ENCODE measurements at places on chromosomes 4 and X. TPM values are rescaled to one million over a fixed set of nuclear protein-coding genes. Genes with fewer than 3 reads are reported as not detected.

Gene SFRP2
- not detected for total RNA-seq

Gene TAPT1
- 52.7 TPM for total RNA-seq

Gene CC2D2A
- total RNA-seq: 0.78 TPM

Gene SPATA4
- not detected for total RNA-seq

Gene CENPVL2
- total RNA-seq: not detected

Gene ARMCX1
- total RNA-seq: 0.31 TPM

Gene GDPD2
- total RNA-seq: not detected

Gene KIAA1210
- total RNA-seq: not detected

Gene FAM149A
- total RNA-seq: 0.33 TPM

Gene TMSB15B
- total RNA-seq: 10.3 TPM

Gene MSANTD1
- 2.2 TPM for total RNA-seq

Gene NR0B1
- total RNA-seq: not detected

Gene NLGN3
- total RNA-seq: 4.0 TPM

Gene SSX4
- total RNA-seq: not detected

Gene GPR143
- total RNA-seq: not detected

Gene ADH7
- total RNA-seq: not detected

- no peaks in the 10 kb centered on the region for H3K27me3 ChIP-seq
- H3K4me1 ChIP-seq: peaks cover 18% of the 10 kb centered on the region
- H3K27ac ChIP-seq: peak overlapping the region; percentile 80
- peak; percentile 68 for DNase-seq
- H3K4me3 ChIP-seq: peak overlapping the region; percentile 98
- H3K36me3 ChIP-seq: no peaks in the 10 kb centered on the region
Observed at GRCh38 chr4:87219632-87220093, 755 bp downstream of the KLHL8 start.

GRCh38 chr4:86416081-86416480, 56.2 kb upstream of the MAPK10 start:
- DNase-seq: no peak
- H3K4me3 ChIP-seq: no peak overlapping the region

- H3K4me3 ChIP-seq: no peak overlapping the region
- H3K4me1 ChIP-seq: no peaks in the 10 kb centered on the region
- no peaks in the 10 kb centered on the region for H3K36me3 ChIP-seq
- no peaks in the 10 kb centered on the region for H3K27me3 ChIP-seq
- DNase-seq: no peak
Observed at GRCh38 chrX:152245213-152245612, 106.8 kb upstream of the MAGEA10 start.

DNA sequence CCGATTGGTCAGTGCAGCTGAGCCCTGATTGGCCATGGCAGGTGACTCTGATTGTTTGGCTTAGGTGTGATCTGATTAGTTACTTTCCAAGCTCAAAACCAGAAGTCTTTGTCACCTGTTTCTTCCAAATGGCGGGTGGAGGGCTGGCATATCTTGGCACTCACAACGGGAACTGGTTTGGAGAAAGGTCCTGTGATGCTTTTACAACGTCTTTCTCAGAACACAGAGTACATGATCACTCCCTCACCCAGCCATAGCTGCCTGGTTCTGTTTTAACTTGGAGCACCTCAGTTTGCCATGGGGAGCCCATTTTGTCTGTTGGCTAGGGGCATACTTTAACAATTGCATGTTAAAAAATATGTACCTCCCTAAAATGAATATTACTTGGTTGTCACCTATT, 13.0 kb upstream of the XK start:
- no peak overlapping the region for H3K4me3 ChIP-seq
- H3K36me3 ChIP-seq: no peaks in the 10 kb centered on the region
- H3K27ac ChIP-seq: no peak overlapping the region
- H3K4me1 ChIP-seq: no peaks in the 10 kb centered on the region
- no peaks in the 10 kb centered on the region for H3K27me3 ChIP-seq

GRCh38 chr4:183959319-183960045, 54.4 kb downstream of the STOX2 start:
- H3K4me1 ChIP-seq: no peaks in the 10 kb centered on the region
- no peak for DNase-seq
- H3K27me3 ChIP-seq: no peaks in the 10 kb centered on the region
- no peak overlapping the region for H3K27ac ChIP-seq
- no peaks in the 10 kb centered on the region for H3K36me3 ChIP-seq

DNA sequence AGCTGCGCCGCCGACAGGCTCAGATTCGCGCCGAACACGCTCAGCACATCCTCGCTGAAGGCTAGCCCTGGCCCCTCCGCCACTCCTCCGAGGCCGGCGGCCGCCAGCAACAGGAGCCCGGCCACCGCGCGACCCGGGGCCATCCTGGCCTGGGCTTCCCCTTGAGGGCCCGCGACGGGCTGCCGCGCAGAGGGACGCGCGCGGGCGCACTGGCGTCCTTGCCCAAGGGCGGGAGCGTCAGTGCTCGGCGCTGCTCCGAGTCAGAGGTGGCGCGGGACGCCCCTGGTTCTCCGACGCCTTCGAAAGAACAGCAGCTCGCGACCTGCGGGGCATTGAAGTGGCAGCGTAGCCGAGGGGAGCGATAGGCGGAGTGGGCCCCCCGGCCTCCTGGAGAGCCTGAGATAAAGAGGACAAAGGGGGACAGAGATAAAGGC, 745 bp downstream of the SLC39A8 start:
- no peaks in the 10 kb centered on the region for H3K27me3 ChIP-seq
- H3K4me3 ChIP-seq: peak overlapping the region; percentile 83
- peaks cover 7% of the 10 kb centered on the region for H3K4me1 ChIP-seq
- peak overlapping the region; percentile 92 for H3K27ac ChIP-seq

GRCh38 chr4:27082776-27083175, 222.1 kb downstream of the STIM2 start:
- no peak overlapping the region for H3K27ac ChIP-seq
- H3K27me3 ChIP-seq: peaks cover 17% of the 10 kb centered on the region
- no peak for DNase-seq
- peaks cover 8% of the 10 kb centered on the region for H3K4me1 ChIP-seq
- no peaks in the 10 kb centered on the region for H3K36me3 ChIP-seq
- H3K4me3 ChIP-seq: no peak overlapping the region

DNA sequence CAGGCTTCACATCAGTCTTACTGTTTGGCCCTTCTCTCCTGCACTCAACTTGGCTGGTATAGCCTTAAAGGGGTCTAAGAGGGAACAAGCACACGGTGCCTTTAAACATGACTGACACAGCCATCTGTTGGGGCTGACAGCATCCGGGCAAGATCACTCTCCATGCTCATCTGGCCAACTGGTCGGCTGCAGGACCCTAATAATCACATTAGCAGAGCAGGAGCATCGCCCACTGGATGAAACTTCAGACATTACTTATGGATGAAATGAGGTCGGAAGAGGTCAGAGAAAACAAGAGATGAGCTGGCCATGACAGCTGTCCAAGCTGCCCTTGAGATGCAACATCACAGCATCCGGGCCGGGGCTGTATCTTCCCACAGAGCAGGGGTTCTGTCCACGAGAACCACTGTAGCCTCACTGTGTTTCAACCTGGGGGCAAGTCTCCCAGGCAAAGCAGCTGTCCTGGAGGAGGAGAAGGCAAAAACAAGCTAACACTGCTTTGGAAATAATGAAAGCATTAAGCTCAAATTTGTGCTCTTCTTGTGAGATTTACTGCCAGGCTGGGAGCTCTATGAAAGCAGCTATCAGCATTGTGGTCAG, 94.4 kb upstream of the TTC29 start:
- no peaks in the 10 kb centered on the region for H3K4me1 ChIP-seq
- H3K36me3 ChIP-seq: no peaks in the 10 kb centered on the region
- no peak overlapping the region for H3K27ac ChIP-seq

- peak overlapping the region; percentile 89 for H3K27ac ChIP-seq
- H3K4me3 ChIP-seq: peak overlapping the region; percentile 46
- H3K36me3 ChIP-seq: peaks cover 5% of the 10 kb centered on the region
- no peak for DNase-seq
- H3K27me3 ChIP-seq: no peaks in the 10 kb centered on the region
- H3K4me1 ChIP-seq: peaks cover 99% of the 10 kb centered on the region
Observed at GRCh38 chrX:130085551-130086446, 24.5 kb downstream of the ELF4 start.

DNA sequence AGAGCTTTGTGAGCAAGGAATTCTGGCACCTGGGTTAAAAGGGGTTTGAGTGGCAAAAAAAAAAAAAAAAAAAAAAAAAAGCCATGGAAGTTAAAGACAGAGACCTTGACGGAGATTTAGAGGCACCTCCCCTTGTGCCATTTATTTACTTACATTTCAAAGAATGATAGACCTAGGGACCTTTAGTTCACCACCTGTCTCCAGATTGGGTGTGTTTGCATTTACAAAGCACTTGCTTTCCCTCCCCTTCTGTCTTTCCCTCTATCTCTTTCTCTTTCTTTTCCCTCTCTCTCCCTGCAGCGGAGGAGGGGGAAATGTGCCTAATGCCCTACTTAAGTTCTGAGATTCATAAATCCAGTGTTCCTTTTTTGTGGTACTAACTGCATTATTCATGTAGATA, 116.0 kb downstream of the IQCM start:
- no peak for DNase-seq
- H3K4me3 ChIP-seq: no peak overlapping the region
- H3K4me1 ChIP-seq: no peaks in the 10 kb centered on the region
- H3K27ac ChIP-seq: no peak overlapping the region
- no peaks in the 10 kb centered on the region for H3K27me3 ChIP-seq

DNA sequence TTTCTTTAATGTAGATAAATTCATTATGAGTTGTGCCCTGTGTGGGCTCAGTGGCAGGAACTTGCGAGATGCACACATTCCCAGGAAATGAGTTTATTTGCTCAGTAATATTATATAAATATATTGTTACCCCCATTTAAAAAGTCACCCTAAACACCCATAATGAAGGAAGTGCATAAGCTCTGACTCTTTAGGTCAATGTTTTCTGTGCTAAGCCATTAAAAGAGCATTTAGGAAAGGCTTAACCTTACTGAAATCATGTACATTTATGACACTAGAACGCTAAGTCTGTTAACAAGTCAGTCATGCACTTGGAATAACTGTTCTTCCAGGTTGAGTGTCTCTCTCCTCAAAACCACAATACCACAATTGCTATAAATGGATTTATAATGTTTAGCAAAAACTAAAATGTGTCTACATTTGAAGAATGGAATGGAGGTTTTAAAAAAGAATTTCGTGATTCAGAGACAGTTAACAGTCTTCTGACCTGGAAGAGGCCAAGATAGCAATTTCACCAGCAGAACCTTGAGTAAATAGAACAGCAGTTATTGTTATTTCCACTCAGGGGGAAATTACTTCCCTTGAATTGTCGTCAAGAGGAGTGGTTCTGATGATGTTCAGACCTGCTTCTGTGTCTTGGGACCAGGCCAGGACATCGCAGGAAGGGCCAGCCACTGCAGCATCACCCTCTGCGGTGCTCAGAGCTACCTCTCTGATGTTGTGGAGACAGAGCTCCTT, 91.1 kb upstream of the VEGFC start:
- H3K27ac ChIP-seq: no peak overlapping the region
- H3K4me3 ChIP-seq: no peak overlapping the region
- no peak for DNase-seq
- no peaks in the 10 kb centered on the region for H3K4me1 ChIP-seq
- no peaks in the 10 kb centered on the region for H3K36me3 ChIP-seq

GRCh38 chrX:19907794-19908193, 20.4 kb upstream of the SH3KBP1 start:
- H3K36me3 ChIP-seq: no peaks in the 10 kb centered on the region
- no peaks in the 10 kb centered on the region for H3K4me1 ChIP-seq
- no peak for DNase-seq
- no peak overlapping the region for H3K4me3 ChIP-seq

DNA sequence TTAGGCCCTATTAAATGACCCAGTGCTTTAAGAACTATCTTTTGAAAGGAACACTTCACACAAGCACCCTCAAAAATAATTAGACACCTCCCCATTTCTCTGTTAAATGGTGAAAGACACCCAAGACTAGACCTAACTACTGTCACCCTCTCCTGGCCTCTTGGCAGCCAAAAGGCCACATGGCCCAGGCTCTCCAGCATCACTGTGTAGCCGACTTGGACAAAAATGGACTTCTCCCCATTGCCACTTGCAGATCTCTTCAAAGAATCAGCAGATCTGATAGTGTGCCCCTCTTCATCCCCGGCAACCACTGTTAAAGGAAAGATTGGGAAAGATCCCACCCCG, 2.0 kb downstream of the MID1IP1 start:
- H3K27me3 ChIP-seq: no peaks in the 10 kb centered on the region
- peak overlapping the region; percentile 81 for H3K4me3 ChIP-seq
- H3K4me1 ChIP-seq: peaks cover 24% of the 10 kb centered on the region
- no peaks in the 10 kb centered on the region for H3K36me3 ChIP-seq
- DNase-seq: no peak
- H3K27ac ChIP-seq: peak overlapping the region; percentile 81

- no peaks in the 10 kb centered on the region for H3K4me1 ChIP-seq
- peaks cover 56% of the 10 kb centered on the region for H3K36me3 ChIP-seq
- H3K27ac ChIP-seq: no peak overlapping the region
- DNase-seq: no peak
- no peaks in the 10 kb centered on the region for H3K27me3 ChIP-seq
Observed at GRCh38 chr4:38046727-38047489, 86.7 kb downstream of the PTTG2 start.

DNA sequence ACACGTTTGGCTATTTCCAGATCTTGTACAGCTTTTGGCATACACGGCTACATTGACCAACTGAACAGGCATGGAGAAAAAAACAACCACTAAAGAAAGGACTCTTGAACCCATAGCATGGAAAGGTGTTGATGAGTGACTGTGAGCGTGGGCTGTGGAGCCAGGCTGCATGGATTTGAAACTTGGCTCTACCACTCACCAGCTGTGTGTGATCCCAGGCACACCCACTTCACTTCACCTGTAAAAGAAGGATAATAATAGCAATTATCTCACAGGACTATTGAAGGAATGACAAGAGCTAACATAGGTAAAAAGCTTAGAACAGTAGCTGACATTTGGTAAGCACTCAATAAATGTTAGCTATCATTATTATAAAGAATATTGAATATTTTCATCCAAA, 301.7 kb upstream of the CPEB2 start:
- no peak for DNase-seq
- H3K27me3 ChIP-seq: no peaks in the 10 kb centered on the region
- H3K4me1 ChIP-seq: no peaks in the 10 kb centered on the region
- no peak overlapping the region for H3K4me3 ChIP-seq

GRCh38 chrX:48514126-48514806, 5.5 kb downstream of the PORCN start:
- peaks cover 3% of the 10 kb centered on the region for H3K36me3 ChIP-seq
- DNase-seq: no peak

GRCh38 chr4:3374011-3374645, 67.6 kb upstream of the HGFAC start:
- H3K4me1 ChIP-seq: peaks cover 40% of the 10 kb centered on the region
- peaks cover 1% of the 10 kb centered on the region for H3K27me3 ChIP-seq
- DNase-seq: no peak
- H3K4me3 ChIP-seq: no peak overlapping the region
- H3K27ac ChIP-seq: no peak overlapping the region
- no peaks in the 10 kb centered on the region for H3K36me3 ChIP-seq

- H3K36me3 ChIP-seq: no peaks in the 10 kb centered on the region
- no peak overlapping the region for H3K27ac ChIP-seq
- DNase-seq: peak; percentile 33
- no peaks in the 10 kb centered on the region for H3K27me3 ChIP-seq
Observed at GRCh38 chr4:142404191-142404611, 441.9 kb downstream of the INPP4B start.

Data from natural killer cell (primary cell).